ENCODE measurements at places on chromosomes 2 and 18. TPM values are rescaled to one million over a fixed set of nuclear protein-coding genes. Genes with fewer than 3 reads are reported as not detected.

The ADGRF3 gene
- polyA plus RNA-seq, result 0.21 TPM

The UGT1A8 gene
- polyA plus RNA-seq, result not detected

The ATP6V1B1 gene
- 1.4 TPM for polyA plus RNA-seq

The PMAIP1 gene
- polyA plus RNA-seq, result 31.7 TPM

The DIPK1C gene
- polyA plus RNA-seq, result 8.9 TPM

The RAB27B gene
- 0.35 TPM for polyA plus RNA-seq
